Fibroblast of skin of right quadriceps (primary cell): ENCODE measurements at places on chromosomes 16 and 17.

DNA sequence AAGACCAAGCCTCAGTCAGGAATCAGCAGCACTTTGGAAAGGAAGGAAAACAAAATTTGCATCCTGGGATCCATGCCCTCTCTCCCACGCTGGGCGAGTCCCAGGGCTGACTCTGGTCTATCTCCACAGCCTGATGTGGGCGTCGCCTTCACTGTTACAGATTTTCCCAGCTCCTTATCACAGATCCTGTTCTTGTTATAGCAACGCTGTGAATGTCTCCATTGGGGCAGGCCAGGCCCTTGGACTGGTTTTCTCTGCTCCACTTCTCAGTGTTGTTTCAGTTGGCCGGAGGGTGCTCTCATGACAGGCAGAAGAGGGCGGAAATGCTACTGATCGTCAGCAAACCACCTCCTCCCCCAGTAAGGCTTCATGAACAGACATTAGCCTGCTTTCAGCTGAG is 127.9 kb upstream of the CDH11 start:
- DNase-seq = no peak

DNA sequence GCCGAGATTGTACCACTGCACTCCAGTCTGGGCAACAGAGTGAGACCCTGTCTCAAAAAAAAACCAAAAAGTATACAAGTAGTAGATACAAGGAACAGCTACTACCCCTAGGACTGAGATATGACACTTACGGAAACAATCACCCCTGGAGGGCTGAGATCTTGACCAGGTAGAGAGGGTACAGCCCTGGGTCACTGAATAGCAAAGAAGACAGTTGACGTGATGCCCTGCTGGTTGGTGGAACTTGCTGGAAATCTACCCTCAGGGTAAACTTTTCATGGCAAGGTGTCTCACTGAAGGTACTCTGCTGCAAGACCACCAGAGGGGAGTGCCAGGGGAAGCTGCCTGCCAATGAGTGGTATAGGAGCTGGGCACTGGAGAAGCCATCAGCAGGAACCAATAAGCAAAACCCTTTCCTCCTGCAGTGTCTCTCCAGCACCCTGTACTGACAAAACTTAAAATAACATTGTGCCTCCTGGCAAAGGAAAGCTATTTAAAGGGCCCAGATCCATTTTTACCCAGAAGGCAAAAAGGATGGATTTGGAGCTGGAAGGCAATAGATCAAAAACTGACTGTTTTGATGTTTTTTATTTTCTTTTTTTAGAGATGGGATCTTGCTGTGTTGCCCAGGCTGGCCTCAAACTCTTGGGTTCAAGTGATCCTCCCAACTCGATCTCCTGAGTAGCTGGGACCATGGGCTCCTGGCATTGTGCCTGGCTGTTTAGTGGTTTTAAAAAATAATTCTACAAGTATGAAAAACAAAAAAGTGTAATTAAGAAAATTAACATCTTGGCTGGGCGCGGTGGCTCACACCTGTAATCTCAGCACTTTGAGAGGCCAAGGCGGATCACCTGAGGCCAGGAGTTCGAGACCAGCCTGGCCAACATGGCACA is 11.3 kb upstream of the PDXDC1 start:
- DNase-seq = no peak

GRCh38 chr16:53948734-53949430 is 244.9 kb downstream of the FTO start:
- no peak for DNase-seq

GRCh38 chr16:67966549-67967182 is 1.8 kb downstream of the SLC12A4 start:
- DNase-seq = no peak

DNA sequence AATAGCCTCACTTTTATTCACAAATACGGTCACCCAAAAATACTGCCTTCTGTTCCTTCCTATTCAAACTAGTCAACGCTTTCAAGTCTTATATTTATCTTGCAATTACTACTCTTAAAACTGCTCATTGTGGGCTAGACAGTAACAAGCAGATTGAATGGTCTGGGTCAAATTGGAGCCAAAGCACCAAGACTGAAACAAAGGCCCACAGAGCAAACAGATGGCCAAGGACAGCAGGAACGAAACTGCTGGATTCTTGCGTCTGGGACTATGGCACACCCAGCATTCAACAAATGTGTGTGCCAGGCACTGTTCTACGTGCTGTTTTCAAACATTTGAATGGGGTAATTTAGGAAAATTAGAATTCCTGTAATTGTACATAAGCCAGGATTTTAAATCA is 250.1 kb upstream of the PSMD7 start:
- DNase-seq = no peak
